ENCODE measurements at places on chromosomes 6 and 20.

DNA sequence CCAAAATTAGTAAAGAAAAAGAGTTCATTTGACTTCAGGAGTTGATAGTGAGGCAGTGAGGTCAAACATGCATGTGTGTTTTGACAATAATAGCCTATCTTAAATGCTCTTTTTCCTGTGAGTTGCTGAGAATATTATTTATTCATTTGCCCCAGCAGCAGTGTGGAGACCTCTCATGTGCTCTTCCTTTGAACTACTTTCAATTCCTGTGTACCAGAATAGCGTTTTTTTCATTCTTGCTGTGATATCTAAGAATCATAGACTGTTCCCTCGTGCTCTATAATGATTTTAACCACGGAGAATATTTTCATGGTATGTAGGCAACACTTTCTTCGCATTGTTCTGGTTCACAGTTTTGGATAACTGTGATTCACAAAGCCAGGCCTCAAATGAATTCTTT is 5.2 kb downstream of the CDYL start:
- no peak for DNase-seq

DNA sequence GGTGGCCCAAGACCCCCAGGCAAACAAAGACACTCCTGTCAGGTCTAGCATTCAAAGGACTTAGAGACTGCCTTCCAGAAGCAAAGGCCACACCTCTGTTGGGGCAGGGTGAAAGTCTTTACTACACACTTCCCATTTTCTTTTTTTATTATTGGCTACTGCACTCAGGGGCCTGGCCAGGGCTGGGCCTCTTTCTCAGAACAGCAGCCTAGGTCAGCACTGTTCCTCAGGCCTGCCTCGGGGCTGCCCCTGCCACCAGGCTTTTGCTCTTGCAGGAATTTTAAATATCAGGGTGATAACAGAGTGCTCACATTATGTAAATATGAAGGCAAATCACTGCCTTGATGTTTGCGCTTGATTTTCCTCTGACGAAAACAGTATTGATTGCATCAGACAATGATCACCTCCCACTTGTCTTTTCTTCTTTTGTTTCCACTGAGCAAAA is 18.5 kb downstream of the GSTA4 start:
- no peak for DNase-seq

DNA sequence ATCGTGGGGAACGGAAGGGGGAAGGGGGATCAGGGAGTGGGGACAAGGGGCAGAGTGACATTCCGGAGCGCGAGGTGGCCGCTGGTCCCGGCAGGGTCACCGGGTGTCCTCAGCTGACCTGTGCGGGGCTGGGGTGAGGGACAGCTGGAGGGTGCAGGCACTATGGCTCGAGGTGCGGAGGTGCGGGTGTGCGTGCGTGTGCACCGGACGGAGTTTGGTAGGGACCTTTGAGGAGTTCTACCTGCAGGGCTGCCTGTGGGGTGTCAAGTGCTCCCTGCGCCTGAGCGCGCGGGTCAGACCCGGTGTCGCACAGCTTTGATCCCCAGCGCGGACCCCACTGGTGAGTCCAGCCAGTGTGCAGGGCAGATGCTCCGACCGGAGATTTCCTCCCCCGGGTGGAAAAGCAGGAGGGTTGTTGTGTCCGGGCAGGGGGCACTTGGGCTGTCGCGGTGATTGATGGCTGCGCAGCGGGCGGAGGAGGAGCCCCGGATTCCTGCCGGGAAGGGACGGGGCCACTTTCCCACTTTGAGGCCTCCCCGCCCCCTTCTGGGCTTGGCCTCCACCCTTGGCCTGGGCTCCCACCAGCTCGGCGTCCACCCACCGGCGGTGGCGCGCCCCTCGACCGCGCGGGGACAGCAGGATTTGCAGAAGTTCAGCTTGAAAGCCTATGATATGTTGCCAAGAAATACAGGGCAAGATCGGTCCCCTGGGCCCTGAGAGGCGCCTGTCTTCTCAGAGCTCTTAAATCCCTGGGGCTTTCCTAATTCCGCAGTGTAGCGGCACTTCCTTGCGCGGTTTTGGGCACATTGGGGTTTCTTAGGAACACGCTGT is 658 bp downstream of the RIN2 start:
- peak; percentile 15 for DNase-seq

DNA sequence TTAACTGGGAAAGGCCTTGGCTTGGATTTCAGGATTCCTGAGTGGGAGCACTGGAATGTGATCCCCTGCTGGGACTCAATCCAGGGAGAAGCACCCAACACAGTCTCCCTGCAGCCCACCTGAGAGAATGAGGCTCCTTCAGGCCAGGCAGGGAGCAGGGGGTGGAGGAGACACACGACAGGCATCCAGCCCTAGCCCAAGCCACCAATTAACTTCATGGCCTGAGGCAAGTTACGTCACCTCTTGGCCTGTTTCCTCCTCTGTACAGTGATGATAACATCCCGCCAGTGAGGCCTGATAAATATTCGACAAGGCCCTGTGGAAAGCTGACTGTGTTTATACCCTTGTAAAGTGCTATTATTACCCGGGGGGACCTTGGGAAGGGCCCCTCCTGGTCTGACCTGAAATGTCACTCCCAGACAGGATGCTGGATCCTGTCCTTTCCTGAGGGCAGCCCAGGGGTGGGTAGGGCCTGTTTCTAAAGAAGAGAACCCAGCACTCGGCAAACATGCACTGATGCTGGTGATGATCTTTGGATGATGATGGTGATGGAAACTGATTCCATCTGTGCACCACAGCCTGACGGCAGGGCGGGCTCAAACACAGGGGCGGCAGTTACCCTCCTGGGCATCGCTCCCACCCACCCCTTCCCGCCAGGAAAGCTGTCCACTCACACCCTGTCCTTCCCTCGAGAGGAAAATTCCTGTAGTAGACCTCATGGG is 12.4 kb downstream of the FRS3 start:
- DNase-seq, result peak; percentile 95

DNA sequence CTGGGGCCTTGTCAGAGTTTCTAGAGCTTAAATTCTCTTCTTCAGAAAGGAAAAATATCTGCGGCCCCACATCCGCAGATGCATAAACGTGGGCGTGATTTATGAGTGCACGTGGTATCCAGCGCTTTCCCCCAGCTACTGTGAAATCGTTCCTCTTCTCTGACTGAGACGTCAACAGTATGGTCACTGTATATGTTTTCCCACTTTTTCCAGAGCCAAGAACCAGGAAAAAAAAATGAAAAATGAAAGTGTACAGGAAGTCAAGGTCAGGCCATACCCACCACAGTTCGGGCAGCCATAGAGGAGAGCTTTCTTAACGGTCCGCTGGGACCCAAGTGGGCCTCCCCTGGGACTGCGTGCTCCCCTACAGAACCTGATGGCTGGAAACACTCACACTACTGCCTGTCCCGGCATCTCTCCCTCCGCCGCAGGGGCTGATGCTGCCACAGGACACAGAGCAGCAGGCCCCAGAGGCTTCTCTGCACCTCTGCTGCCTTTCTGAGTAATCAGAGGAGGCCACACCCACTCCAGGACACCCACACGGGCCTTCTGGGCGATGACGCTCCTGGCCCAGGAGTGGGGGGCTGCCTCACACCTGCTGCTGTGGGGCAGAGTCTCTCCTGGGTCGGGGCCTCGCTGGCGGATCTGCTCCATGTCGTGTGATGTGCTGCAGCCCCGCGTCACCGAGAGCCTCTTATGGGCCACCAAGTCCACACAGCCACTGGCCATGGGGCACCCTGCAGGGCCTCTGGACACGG is 16.4 kb upstream of the STX16 start:
- DNase-seq, result peak; percentile 49

DNA sequence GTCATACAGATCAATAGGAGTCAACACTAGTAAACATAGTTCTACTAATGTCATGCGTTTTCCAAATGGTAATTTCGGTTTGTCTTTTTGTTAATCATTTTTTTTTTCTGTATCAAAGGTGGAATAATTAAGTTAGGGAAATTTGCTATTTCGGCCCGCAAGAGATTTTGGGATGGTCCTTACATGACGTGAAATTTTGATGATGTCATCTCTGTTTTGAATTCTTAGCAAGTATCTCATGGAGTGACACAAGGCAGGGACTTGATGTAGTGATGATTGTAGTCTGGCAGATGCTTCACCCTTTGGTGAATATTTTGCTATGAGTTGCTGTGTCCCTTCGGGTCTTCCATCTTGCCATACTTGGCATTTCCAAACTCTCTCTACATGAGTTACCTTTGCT is 608.0 kb downstream of the BCKDHB start:
- DNase-seq, result no peak

DNA sequence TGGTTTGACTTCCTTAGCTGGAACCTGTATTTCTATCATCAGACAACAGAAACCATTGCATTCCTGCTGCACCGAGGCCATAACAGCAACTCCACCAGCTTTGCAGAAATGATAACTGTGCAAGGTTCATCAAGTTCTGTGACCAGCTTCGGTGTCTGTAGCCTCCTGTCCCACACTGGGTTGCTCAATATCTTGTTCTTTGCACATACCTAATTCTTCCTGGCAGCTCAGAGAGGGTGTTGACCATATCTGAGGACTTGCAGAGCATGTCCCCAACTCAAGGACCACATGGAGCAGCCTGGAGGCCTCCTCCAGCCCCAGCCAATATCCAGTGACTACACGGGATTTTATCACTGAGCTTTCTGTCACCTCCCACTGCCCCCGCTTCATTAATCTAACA is 59.3 kb upstream of the SCAF8 start:
- DNase-seq, result no peak

GRCh38 chr6:77482981-77483380 is 19.7 kb upstream of the HTR1B start:
- DNase-seq, result no peak

GRCh38 chr6:140441256-140441655 is 1066.8 kb upstream of the CITED2 start:
- DNase-seq, result peak; percentile 70

GRCh38 chr20:47358672-47359529 is 2.4 kb upstream of the ZMYND8 start:
- peak; percentile 88 for DNase-seq

- DNase-seq, result peak; percentile 96
Measured at GRCh38 chr6:162942866-162943265, 215.1 kb downstream of the PACRG start.

- peak; percentile 20 for DNase-seq
Measured at GRCh38 chr6:90249034-90249433, 47.6 kb downstream of the BACH2 start.

DNA sequence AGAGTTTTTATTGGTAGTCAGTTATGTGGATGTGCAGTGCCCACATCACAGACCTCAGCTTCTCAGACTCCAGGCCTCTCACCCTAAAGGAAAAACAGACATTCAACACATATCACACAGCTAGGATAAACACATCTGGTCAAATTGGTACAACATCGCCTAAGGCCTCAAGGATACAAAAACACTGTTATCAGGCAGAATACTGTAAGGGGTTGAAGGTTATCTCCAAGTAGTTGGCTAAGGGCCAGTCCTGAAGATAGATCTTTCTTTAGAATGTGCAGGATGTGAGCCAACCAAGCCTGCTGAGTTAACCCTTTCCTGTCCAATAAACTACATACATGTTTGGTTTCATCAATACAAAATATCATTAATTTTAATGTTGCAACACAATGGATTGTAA is 308.4 kb upstream of the GJE1 start:
- DNase-seq, result no peak

GRCh38 chr6:72905705-72906478 is 284.0 kb downstream of the KCNQ5 start:
- DNase-seq, result no peak

GRCh38 chr20:51202304-51202703 is 179.4 kb upstream of the KCNG1 start:
- no peak for DNase-seq

DNA sequence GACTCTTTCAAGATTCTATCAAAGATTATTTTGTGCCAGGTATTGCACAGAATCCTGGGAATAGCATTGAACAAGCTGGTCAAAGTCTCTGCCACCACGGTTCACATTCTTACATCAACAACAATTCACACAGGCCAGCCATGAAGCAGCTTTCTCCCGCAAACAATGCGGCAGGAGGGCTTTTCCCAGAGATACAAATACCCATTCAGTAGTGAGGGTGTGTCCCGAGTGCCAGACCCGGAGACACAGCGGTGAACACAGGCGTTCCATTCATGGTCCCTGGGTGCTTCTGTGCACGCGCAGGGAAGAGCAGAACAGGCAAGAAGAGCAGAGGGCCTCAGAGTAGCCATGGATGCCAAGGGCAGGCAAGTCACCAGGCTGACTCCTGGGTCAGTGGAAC is 83.3 kb upstream of the PDE10A start:
- DNase-seq, result no peak

GRCh38 chr6:47741807-47742206 is 40.0 kb upstream of the OPN5 start:
- peak; percentile 20 for DNase-seq

- DNase-seq, result no peak
Measured at GRCh38 chr6:132365281-132365907, 35.9 kb downstream of the MOXD1 start.

DNA sequence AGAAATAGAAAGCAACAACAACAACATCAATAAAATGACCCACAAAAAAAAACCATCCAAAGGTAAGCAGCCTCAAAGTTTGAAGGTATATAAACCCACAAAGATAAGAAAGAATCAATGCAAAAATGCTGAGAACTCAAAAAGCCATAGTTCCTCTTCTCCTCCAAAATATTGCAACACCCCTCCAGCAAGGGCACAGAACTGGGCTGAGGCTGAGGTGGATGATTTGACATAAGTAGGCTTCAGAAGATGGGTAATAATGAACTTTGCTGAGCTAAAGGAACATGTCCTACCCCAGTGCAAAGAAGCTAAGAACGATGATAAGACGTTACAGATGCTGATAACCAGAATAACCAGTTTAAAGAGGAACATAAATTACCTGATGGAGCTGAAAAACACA is 188.8 kb upstream of the BTBD3 start:
- DNase-seq, result no peak

DNA sequence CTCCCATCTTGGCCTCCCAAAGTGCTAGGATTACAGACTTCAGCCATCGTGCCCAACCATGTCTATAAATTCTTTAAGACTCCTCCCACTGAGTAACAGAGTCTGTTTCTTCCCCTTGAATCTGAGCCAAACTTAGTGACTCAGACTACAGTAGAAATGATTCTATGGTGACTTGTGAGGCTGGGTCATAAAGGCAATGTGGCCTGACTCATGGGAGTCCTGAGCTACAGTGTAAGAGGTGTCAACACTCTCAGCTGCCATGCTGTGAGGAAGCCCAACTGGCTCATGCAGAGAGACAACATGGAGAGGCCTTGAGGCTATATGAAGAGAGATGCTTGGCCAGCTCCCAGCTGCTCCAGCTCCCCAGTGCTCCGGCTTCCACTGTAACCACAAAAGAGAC is 5.2 kb upstream of the NRSN2 start:
- DNase-seq, result peak; percentile 98

GRCh38 chr6:27812078-27812804 is 100.0 kb downstream of the OR2B2 start:
- peak; percentile 18 for DNase-seq

DNA sequence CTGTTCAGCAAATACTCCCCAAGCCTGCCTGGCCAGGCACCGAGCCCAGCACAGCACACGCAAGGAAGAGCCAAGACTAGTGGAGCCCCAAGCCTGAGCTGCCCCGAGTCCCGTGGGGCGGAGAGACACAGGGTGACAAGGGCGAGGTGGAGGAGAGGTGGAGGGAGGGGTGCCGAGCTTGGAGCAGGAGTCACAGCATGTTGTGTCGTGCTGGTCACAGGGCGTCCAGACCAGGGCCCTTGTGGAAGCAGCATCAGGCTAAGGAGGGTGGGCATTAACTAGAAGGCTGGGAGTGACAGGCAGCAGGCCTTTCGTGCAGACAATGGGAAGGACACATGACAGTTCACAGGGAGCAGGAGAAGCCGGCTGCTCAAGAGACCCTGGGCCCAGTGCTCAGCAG is 391.6 kb downstream of the TAF4 start:
- DNase-seq, result no peak

GRCh38 chr6:145887969-145888368 is 73.4 kb upstream of the FBXO30 start:
- peak; percentile 43 for DNase-seq

Measured in ELR (cell line).